H1 (cell line): ENCODE measurements at places on chromosomes 1 and 21. TPM values are rescaled to one million over a fixed set of nuclear protein-coding genes. Genes with fewer than 3 reads are reported as not detected.

GRCh38 chr21:46021978-46022544, 40.5 kb downstream of the COL6A1 start:
- H3K4me1 ChIP-seq = no peaks in the 10 kb centered on the region
- no peak overlapping the region for H3K4me3 ChIP-seq
- H3K27me3 ChIP-seq = no peaks in the 10 kb centered on the region
- H3K27ac ChIP-seq = no peak overlapping the region
- no peak for DNase-seq

Gene DENND2C
- 4.1 and 5.5 TPM in 2 replicates for total RNA-seq

GRCh38 chr1:27724961-27725373, 794 bp upstream of the FAM76A start:
- no peaks in the 10 kb centered on the region for H3K36me3 ChIP-seq
- no peaks in the 10 kb centered on the region for H3K4me1 ChIP-seq
- peak overlapping the region; percentile 14; the same call in 1 of the 2 replicates for H3K4me3 ChIP-seq
- H3K27ac ChIP-seq = peak overlapping the region; percentile 65
- no peaks in the 10 kb centered on the region for H3K27me3 ChIP-seq

- H3K4me3 ChIP-seq = no peak overlapping the region
- no peak overlapping the region for H3K27ac ChIP-seq
- H3K4me1 ChIP-seq = no peaks in the 10 kb centered on the region
- no peaks in the 10 kb centered on the region for H3K36me3 ChIP-seq
- H3K27me3 ChIP-seq = no peaks in the 10 kb centered on the region
These were observed 114.3 kb upstream of the GPR52 start for GRCh38 chr1:174333437-174333836.

DNA sequence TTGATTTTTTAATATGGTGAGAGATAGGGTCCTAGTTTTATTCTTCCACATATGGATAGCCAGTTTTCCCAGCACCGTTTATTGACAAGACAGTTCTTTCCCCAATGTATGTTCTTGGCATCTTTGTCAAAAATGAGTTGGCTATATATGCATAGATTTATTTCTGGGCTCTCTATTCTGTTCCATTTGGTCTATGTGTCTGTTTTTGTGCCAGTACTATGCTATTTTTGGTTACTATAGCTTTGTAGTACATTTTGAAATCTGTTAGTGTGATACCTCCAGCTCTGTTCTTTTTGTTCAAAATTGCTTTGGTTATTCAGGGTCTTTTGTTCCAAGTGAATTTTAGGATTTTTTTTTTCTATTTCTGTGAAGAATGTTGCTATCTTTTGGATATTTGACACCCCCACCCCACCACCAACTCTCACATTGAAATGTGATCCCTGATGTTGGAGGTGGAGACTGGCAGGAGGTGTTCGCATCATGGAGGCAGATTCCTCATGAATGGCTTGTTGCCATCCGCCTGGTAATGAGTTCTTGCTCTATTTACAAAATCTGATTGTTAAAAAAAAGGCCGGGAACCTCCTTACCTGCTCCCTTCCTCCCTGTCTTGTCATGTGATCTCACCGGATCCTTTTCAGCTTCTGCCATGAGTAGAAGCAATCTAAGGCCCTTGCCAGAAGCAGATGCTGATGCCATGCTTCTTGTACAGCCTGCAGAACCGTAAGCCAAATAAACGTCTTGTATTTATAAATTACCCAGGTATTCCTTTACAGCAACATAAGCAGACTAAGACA, 54.8 kb upstream of the KRTAP19-8 start:
- H3K27me3 ChIP-seq = no peaks in the 10 kb centered on the region
- H3K4me3 ChIP-seq = no peak overlapping the region
- H3K36me3 ChIP-seq = no peaks in the 10 kb centered on the region
- DNase-seq = no peak
- no peaks in the 10 kb centered on the region for H3K4me1 ChIP-seq

- no peaks in the 10 kb centered on the region; the same call in 1 of the 2 replicates for H3K27me3 ChIP-seq
- no peak overlapping the region for H3K4me3 ChIP-seq
- peaks cover 57% of the 10 kb centered on the region for H3K4me1 ChIP-seq
- H3K36me3 ChIP-seq = peaks cover 32% of the 10 kb centered on the region; the same call in 1 of the 2 replicates
- peak overlapping the region; percentile 74 for H3K27ac ChIP-seq
- DNase-seq = no peak
These were observed 5.2 kb downstream of the TRNP1 start for GRCh38 chr1:26998429-26999300.

DNA sequence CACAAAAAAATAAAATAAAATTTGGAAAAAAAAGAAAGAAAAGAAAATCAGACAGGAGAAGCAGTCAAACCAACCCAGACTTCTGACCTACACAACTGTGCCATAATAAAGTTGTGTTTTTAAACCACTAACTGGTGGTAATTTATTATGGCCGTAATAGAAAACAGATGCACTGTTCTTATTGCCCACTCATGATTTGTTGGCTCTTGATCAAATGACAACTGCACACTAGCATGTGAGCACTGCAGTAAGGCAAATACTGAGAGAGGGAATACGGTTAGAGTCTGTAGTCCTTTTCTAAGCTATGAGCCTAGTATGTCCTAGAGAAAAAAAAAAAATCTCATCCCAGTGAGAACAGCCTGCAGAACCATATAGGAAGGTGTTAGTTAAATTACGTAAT, 61.2 kb upstream of the TNR start:
- peaks cover 6% of the 10 kb centered on the region; the same call in 1 of the 2 replicates for H3K4me1 ChIP-seq
- DNase-seq = no peak
- no peak overlapping the region for H3K4me3 ChIP-seq
- H3K36me3 ChIP-seq = no peaks in the 10 kb centered on the region
- no peaks in the 10 kb centered on the region; the same call in 1 of the 2 replicates for H3K27me3 ChIP-seq
- H3K27ac ChIP-seq = no peak overlapping the region
